Muscle of leg (tissue), 16 donors: ENCODE measurements at places on chromosomes 16 and 17. TPM values are rescaled to one million over a fixed set of nuclear protein-coding genes. Genes with fewer than 3 reads are reported as not detected.

The TBC1D3 gene
- total RNA-seq = not detected

The KRTAP4-9 gene
- not detected for total RNA-seq

The ABI3 gene
- total RNA-seq = 3.1 TPM

The IRF8 gene
- total RNA-seq = 7.0 TPM

The TK1 gene
- 11.8 TPM for total RNA-seq

The C17orf50 gene
- total RNA-seq = not detected

The HOXB3 gene
- total RNA-seq = 4.7 TPM

- DNase-seq = no peak
Measured at GRCh38 chr17:18920911-18921441, 31.0 kb upstream of the SLC5A10 start.

DNA sequence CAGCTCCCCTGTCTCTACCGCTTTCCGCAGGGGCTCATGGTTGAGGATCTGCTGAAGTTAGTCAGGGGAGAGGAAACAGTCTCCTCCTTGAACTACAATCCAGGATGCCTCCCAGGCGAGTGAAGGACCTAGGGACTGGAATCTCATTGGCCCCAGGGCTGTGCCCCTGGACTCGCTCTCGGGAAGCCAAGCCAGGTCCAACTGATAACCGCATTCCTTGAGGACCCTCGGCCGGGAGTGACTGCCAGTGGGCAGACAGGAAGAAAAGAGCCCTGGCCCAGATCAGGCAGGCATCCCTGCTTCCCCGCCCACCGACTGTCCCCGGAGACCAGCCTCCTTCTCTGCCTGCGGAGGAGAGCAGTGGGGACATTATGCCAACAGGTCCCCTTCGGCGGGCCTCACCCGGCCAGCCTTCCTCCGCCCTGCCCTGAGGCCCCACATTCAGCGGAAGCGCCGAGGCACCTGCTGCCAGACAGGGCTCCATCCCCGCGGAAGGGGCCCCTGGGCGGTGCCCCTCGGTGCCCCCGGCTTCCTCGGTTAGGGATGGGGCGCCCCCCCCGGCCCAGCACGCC lies 776 bp downstream of the LRRC75A start:
- DNase-seq = no peak

GRCh38 chr17:16489431-16489830 lies 2.6 kb downstream of the LRRC75A start:
- peak; percentile 81 for DNase-seq

DNA sequence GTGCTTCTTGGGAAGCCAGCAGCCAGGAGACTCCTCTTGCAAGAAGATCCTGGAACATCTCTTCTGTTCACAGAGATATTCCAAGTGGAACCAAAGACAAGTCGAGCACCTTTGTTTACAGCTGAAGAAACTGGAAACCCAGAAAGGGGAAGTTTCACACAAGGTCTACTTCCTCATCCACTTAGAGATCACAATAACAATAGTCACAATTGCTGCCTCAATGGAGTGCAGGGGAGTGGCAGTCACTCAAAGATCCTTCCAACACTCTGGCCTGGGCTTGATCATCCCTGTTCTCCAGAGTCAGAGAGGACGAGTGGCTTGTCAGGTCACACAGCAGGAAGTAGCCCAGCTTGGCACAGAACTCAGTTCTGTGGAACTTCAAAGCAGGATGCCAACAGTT lies 46.9 kb upstream of the SIAH1 start:
- peak; percentile 54 for DNase-seq

DNA sequence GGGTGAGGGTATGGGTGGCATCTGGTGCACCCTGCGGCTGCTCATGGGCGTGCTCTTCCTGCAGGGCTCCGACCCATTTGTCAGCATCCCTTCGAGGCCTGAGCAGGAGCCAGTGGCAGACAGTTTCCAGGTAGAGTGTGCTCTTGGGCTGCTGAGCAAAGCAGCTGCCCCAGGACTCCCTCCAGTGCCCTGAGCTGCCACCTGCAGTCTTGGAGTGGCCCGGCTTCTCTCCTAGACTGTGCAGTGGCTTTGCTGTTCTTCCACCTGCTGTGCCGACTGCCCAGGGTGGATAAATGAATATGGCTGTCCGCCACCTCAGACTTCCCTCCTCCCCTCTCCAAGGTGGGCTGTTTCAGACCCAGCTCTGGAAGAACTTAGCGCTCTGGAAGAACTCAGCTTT lies 10.8 kb upstream of the JPT2 start:
- no peak for DNase-seq

DNA sequence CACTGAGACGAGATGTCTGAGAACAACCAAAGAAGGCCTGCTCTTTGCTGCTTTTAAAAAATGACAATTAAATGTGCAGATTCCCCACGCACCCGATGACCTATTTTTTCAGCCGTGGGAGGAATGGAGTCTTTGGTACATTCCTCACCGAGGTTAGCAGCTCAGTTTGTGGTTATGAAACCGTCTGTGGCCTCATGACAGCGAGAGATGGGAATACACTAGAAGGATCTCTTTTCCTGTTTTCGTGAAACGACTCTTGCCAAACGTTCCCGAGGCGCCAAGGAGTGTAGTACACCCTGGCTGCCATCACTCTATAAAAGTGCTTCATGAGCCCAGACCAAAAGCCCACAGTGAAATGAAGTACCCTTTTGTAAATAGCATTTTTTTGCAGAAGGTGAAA lies 87.8 kb downstream of the CRISPLD2 start:
- DNase-seq = no peak

DNA sequence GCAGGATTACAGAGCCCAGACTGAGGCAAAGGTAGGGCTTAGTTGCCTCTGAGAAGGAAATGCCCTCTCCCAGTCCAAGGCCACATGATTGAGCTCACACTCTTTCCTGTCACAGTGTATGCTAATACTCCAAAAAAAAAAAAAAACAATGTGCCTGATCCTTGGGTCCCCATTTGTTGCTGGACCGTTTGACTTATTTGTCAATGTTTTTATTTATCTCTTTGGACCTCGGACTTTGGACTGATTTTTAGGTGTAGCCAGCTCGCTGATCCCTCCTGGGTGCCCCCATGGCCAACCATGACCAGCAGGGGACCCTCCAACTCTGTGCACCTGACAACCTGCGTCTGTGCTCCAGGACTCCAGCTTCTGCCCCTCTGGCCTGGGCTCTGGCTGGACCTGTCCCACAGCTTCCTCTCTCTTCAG lies 622 bp upstream of the CCL16 start:
- DNase-seq = no peak

GRCh38 chr16:65936096-65936495 lies 430.4 kb upstream of the CDH5 start:
- DNase-seq = no peak

DNA sequence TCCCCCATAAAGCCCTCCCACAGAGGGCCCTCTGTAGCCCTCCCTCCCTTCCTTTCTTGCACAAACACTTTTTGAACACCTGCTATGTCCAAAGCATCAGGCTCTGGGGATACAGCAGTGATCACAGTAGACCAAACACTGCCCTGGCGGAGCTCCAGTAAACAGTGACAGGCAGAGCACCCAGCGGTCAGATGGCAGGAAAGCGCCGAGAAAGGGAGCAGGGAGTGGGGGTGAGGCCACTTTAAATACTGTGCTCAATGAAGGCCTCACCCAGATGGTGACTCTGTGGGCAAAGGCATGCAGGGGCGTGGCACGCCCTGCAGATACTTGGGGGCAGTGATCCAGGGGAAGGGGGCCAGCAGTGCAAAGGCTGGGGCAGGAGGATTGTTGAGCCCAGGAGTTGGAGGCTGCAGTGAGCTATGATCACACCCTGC lies 7.6 kb downstream of the PRR29 start:
- no peak for DNase-seq

DNA sequence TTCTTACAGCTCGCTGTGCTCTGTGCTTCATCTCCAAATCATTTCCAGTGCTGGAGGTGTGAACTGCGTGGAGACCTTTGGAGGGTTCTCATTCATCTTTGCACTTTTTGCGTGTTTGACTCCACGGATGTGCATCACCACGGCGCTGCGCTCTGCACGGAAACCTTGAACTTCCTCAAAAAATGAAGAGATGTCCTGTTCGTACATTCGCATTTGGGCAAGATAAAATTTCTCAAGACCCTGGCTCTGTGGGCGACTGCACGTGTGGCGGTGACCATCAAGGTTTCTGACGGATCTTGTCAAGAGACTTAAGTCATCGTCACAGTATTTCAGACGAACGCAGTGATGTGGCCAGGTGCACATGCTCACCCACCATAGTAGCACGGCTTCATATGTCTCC lies 10.3 kb upstream of the PVALEF start:
- DNase-seq = no peak

- DNase-seq = no peak
Measured at GRCh38 chr17:21678393-21679081, 13.8 kb upstream of the KCNJ18 start.

DNA sequence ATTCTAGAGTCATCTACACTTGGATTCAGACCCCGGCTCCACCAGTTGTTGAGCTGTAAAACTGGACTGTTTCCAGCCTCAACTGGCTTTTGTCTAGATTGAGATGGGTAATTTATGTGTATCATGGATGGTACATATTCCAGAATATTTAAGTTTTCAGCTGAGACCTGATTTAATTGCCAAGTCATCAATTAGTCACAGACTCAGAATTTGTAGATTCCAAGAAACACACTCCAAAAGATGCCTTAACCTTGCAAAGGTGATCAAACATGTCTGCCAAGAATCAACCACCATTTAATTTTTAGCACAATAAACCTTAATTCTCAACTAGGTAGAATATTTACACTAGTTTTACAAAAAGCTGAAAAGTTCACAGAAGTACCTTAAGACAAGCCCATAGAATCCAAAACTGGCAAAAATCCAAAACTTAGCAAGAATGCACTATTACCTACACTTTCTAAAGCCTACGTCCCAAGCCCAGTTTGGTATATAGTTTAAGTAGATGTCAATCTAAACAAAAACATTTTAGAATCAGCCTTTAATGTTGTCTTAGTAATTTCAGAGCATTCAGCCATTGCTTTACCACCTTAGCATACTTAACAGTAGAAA lies 17.7 kb downstream of the SIAH1 start:
- DNase-seq = no peak

DNA sequence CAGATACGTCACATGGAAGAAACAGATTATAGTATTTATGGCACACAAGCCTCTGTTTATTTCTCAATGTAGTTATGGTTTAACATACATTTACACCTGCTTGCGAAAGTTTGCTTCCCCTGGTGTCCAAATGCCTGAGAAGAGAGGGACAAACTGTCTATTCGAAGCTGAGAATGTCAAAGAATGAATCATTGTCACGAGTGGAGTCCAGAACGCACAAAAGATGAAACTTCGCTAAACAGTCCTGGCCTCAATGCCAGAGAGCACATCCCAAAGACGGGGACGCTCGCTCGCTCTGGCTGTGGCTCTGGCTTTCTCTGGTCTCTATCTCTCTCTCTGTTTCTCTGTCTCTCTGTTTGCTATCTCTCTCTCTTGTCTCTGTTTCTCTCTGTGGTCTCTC lies 298.8 kb downstream of the FOXL1 start:
- DNase-seq = no peak

- DNase-seq = no peak
Measured at GRCh38 chr17:81741049-81741593, 29.0 kb downstream of the SLC25A10 start.

DNA sequence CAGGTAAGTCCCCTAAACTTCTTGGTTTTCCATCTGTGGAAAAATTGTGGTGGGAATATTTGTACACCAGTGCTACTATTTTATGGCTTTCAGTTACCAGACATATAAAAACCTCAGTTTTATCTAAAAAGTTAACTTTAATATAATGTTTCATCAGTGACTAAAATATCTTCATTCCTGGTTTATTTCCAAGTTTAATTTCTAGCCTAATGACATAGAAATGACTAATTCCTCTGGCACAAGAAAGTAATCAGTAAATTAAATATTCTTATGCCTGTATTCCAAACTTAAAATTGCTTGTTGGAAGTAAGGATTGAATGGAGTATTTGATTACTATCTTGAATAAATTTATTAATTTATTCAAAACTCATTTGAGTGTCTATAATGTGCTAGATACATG lies 757.0 kb downstream of the CDH11 start:
- no peak for DNase-seq

DNA sequence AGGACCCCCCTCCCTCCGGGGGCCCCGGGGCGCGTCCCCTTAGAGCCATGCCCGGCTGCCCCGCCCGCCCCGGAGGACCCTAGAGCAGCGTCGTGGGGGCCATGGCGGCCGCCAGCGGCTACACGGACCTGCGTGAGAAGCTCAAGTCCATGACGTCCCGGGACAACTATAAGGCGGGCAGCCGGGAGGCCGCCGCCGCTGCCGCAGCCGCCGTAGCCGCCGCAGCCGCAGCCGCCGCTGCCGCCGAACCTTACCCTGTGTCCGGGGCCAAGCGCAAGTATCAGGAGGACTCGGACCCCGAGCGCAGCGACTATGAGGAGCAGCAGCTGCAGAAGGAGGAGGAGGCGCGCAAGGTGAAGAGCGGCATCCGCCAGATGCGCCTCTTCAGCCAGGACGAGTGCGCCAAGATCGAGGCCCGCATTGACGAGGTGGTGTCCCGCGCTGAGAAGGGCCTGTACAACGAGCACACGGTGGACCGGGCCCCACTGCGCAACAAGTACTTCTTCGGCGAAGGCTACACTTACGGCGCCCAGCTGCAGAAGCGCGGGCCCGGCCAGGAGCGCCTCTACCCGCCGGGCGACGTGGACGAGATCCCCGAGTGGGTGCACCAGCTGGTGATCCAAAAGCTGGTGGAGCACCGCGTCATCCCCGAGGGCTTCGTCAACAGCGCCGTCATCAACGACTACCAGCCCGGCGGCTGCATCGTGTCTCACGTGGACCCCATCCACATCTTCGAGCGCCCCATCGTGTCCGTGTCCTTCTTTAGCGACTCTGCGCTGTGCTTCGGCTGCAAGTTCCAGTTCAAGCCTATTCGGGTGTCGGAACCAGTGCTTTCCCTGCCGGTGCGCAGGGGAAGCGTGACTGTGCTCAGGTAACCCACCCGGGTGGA lies 759 bp downstream of the ALKBH5 start:
- DNase-seq = peak; percentile 64

DNA sequence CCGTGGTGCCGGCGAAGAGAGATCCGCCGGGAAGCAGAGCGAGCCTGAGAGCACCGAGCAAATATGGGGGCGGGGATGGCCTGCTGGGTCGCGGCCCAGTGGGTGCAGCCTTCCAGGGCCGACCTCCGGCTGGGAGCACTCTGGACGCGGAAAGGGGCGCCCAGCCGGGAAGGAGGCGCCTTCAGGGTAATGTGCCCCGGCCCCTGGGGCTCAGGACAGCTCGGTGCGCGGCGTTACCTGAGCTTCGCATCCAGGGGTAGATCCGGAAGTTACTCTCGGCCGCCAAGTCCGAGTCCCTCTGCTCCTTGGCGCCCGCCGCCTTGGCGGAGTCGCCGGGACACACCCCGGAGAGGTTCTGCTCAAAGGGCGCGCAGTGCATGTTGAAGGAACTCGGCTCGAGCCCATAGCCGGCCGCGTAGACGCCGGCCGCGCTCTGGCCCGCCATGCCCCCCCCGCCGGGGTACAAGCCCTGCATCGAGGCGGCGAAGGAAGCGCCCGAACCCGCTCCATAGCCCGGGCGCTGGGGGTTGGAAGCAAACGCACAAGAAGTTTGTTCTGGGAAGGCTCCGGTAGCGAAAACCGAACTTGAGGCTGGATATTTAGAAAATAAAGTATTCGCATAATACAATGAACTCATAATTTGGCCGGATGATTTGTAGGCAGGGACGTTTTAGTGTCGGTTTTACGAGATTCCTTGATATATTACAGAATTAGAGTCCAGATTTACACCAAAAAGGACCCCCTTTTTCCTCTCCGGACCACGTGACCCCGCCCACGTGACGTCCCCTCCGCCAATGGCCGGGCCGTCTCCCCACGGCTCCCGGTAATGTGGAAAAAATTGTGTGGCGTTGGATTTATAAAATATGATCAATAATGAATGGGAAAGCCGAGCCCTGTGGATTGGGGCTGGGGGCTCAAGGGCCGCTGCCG lies at the start of gene HOXB7:
HOXB7 (minus strand) TSS at position 736 of the 930 bp plus-strand sequence; CDS start at position 637, 99 bp downstream.
- DNase-seq = peak; percentile 55
